ENCODE measurements at places on chromosomes 11 and 22.

GRCh38 chr11:81278991-81279390 lies 1454.7 kb downstream of the FAM181B start:
- no peak for DNase-seq

- DNase-seq = no peak
Measured at GRCh38 chr11:126348806-126349582, 6.5 kb upstream of the ST3GAL4 start.

DNA sequence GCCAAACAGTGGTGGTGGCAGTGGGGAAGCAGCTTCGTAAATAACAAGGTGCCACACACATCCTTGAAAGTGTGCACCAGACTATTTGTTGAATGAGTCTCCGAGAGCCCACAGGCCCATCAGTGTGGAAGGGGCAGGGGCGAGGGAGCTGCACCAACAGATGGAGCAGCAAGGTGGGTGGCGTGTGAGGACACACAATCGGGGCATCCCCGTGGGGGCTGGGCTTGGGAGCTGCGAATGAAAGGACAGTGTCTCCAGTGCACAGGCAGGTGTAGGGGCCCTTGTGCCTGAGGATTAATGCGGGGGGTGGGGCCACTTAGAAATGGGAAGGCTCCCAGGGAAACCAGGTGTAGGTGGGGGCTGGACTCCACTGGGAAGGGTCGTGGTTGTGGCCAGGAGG lies 2.8 kb downstream of the NRXN2 start:
- no peak for DNase-seq

DNA sequence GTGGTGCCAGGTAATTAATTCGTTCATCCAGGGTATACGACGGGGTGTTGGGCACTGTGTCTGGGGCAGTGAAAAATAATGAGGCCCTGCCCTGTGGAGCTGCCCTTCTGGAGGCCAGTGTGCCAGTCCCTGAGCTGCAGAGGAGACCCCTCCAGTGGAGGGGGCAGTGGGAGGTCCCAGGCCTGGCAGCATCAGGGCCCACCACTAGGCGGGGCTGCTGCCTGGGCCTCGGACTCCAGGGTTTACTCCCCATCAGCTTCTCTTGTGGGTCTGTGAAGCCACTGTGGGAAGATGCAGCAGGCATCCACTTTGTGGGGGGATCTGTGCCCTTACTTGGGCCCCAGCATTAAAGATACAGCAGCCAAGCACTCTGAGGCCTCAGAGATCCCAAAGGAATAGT lies 17.4 kb upstream of the TMPRSS6 start:
- DNase-seq = no peak

DNA sequence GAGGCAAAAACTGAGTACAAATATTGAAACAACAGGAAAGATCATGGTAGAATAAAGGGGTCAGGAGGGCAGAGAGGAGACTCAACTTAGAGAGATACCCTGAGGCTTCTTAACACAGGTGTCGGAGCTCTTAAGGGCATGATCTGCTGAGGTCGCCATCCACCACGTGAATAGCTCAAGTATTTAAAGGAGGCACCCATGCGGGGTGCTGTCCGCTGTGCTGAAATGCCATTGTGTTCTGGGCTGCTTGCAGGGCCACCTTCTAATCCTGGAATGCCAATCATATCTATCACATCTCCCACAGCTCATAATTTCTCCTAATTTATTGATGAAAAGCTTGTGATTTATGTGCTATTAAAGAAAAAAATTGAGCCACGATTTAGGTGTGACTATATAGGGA lies 90.2 kb downstream of the SEZ6L start:
- DNase-seq = no peak

GRCh38 chr11:77642228-77642627 lies 4.6 kb upstream of the CLNS1A start:
- no peak for DNase-seq

GRCh38 chr22:24809331-24809730 lies 3.3 kb downstream of the SGSM1 start:
- no peak for DNase-seq

DNA sequence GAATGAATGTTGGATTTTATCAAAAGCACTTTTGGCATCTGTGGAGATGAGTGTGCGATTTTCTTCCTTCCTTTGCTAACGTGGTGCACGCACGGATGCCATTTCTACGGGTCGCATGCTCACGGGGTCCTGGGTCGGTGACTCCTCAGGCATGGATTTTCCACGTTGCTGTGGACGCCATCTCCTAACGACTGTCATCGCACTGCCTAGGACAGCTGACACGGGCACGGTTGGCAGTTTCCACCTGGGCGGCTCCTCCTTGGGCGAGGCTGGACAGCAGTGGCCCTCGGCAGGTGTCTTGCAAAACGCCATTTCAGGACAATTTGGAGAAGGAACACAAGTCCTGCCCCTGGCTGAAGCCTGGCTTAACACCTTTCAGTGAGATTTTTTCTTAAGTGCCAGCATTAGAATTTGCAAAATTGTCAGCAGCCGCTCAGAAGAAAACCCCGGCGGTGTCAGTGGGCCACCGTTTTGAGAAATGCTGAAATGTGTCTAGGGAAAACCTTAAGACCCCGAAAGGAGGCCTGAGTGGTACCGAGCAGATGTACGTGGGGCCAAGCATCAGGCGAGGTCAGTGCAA lies 34.7 kb upstream of the TOLLIP start:
- no peak for DNase-seq

DNA sequence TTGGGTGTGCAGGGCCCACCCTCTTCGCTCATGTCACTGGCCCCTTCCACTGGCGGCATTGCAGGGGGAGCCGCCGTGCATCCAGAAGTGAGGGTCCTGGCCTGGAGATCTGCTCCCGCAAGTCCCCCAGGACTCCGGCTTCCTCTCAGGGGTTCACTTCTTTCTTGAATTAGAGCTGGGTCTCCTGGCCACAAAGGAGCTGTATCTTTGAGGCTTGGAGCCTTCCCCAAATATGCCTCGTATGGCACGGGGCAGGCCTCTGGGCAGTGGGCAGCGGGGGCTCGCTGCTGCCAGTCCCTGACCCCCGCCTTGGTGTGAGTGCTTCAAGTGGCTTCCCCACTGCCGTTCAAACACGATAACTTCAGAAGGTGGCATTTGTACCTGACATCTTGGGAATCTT lies 7.4 kb upstream of the IFITM3 start:
- no peak for DNase-seq

GRCh38 chr11:126305699-126306098 lies 1.8 kb downstream of the DCPS start:
- no peak for DNase-seq

- DNase-seq = peak; percentile 18
Measured at GRCh38 chr11:122556605-122557004, 98.9 kb upstream of the UBASH3B start.

DNA sequence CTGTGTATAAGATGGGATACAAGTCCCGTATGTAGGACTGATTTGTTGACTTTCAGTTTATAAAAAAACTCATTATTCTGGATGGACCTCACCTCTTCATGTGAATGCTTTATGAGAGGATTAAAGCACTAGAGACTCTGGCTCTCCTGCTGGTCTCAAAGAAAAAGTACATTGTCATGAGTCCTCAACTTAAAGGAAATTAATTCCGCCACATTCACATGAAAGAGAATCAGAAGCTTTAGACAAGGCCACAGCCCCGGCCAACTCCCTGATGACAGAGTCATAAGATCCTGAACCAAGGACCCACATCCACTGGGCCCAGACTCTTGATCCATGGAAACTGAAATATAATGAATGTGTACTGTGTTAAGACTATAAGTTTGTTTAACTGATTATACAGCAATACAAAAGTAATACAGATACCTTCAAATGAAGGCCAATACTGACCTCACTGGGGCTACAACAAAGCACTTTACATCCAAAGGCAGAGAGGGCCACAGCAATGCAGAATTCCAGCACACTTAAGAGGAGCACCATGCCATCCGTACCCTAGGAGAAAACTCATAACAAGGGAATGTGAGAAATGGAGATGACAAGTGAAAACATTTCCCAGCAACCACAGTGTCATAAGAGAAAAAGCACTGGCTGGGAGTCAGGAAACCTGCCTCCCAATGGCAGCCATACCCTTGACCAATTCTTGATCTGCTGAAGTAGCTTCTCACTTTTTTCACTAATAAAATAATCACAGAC lies 25.4 kb upstream of the MS4A6A start:
- DNase-seq = no peak

DNA sequence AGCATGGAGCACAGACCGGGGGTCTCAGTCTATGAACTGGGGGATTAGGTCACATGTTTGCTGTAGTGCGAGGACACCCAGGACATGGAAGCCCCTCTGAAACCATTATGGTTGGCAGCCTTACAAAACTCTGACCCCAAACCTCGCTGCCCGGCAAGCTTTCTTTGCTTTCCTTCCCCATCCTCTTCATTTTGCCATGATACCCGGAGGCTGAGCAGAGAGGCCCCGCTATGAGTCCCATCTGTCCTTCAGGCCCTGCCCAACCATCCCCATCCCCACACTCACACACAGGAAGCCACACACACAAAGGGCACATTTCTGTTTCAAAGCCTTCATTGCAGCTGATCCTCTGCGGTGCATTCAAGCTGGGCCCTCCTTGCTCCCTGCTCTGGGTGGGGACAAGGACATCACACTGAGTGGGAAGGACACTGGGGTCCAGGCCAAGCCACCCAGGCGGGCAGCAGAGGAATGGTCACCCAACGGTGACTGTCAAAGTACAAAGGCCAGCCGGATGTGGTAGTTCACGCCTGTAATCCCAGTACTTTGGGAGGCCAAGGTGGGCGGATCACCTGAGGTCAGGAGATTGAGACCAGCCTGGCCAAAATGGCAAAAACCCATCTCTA lies 176.5 kb downstream of the CTTN start:
- DNase-seq = no peak

GRCh38 chr11:65381716-65382032 lies 772 bp downstream of the SLC25A45 start:
- no peak for DNase-seq

Data from CD4-positive, alpha-beta T cell treated with Interferon gamma for 1 hour (primary cell).